ENCODE measurements at places on chromosomes 6 and 20. TPM values are rescaled to one million over a fixed set of nuclear protein-coding genes. Genes with fewer than 3 reads are reported as not detected.

- DNase-seq: no peak
Measured at GRCh38 chr20:47867831-47868230, 82.5 kb upstream of the SULF2 start.

DNA sequence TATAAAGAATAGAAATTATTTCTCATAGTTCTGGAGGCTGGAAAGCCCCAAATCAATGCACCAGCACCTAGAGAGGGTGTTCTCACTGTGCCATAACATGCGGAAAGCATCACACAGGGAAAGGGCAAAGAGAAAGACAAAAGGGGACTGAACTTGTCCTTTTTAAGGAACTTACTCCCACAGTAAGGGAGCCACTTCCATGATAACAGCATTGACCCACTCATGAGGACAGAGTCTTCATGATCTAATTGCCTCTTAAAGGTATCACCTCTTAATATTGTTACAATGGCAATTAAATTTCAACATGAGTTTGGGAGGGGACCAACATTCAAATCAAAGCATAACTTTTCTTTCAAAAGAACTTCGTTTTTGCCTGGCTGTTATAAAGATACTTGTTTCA lies 582.2 kb upstream of the ARID1B start:
- DNase-seq: no peak

AFG1L gene
- total RNA-seq: 9.6 TPM

DNA sequence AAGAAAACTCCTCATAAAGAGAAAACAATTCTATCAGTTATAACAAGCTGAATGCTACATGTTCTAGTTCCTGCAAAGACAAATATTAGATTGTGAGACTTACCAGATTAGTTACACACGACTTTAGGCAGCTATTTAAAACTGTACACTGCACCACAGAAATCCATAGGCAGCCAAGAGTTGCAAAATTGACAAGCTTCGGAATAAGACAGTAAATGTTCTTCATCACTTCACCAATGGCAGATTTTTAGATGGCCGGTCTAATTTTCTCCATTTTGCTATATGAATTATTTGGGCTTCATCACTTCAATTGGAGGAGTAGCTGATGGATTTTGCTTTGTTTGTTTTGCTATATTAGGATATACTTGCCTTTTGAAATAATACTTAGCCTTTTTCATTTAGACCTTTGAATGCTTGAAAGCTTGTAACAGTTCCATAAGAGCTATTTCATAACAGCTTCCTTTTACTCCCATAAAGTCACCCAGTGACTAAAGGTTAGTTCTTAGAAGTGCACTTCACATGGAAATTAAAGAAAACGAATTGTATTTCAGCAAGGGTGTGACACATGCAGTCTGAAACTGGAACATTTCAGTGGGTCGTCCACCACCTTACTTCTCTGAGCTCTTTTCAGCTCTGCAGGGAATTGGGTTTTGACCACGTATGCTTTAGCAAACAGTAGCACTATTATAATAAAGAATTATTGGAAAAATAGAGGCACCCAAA lies at the start of gene ROS1:
TSS of gene ROS1 (minus strand) at position 512 of the 723 bp plus-strand sequence. CDS start at position 226, 286 bp downstream.
- no peak for DNase-seq

HLA-DQA2 gene
- total RNA-seq: not detected

DNA sequence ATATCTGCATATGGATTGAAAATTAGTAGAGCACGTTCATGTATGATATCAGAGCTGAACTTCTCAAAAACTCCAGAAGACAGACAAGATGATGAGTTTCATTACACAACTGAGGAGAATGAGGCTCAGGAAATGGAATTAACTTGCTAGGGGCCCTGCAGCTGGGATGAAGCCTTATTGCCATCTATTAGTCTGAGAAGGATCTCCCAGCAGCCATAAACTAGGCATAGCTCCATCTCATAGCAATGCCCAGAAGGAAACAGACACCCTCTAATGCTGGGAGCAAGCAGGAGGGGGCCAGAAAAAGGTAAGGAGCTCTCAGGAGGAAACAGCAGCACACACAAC lies 18.0 kb downstream of the TFEB start:
- DNase-seq: no peak

- DNase-seq: no peak
Measured at GRCh38 chr6:148064406-148065134, 278.1 kb upstream of the SASH1 start.

GRCh38 chr20:41232973-41233926 lies 84.3 kb downstream of the ZHX3 start:
- DNase-seq: no peak

DNA sequence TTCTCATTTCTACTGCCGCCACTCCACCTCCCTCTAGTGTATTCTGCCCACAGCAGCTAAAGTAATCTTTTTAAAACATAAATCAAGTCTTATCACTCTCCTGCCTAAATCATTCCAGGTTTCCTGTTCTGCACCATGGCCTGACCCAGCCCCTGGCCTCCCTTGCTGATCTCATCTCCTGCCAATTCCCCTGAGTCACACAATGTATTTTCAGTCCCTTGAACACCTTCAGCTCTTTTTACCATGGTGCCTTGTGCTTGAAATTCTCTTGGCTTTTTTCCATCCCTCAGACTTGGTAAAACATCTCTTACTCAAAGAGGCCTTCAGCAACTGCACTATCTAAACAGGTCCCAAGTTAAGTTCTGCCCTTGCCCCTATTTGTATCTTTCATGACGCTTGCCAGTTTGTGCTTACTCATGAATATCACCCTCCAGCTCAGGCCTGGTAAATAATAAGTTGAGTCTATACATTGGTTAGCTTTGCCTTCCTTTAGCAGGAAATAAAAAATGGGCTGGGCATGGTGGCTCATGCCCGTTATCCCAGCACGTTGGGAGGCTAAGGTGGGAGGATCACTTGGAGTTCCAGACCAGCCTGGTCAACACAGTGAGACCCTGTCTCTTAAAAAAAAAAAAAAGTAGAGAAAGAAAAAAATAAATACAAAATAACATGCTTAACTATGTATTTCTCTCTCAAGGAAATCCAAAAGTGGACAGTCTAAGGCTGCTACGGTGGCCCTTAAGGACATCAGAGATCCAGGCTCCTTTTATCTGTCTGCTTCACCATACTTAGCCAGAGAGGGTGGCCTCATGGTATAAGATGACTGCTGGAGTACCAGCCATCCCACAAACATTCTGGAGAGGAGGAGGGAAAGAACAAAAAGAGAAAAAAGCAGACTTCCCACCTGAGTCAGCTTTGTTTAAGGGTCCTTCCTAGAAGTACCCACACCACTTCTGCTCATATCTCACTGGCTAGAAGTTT lies 62.2 kb downstream of the ARFGEF2 start:
- DNase-seq: no peak

ZBTB12 gene
- 8.2 TPM for total RNA-seq

HLA-DQB1 gene
- total RNA-seq: 12.8 TPM

SLC25A27 gene
- total RNA-seq: 18.1 TPM

All from type B pancreatic cell (in vitro differentiated cells).